ENCODE measurements at places on chromosomes 5 and 9.

DNA sequence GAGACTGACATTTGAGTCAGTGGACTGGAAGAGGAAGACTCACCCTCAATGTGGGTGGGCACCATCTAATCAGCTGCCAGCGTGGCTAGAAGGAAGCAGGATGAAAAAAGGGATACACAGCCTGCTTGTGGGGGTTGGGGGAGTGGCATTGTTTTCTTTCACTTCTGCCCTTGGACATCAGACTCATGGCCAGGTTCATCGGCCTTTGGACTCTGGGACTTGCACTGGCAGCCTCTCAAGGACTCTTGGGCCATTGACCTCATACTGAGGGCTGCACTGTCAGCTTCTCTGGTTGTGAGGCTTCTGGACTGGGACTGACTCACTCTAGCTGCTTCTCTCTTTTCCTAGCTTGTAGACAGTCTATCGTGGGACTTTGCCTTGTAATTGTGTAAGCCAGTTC, 374.9 kb downstream of the TLE1 start:
- no peak for DNase-seq

DNA sequence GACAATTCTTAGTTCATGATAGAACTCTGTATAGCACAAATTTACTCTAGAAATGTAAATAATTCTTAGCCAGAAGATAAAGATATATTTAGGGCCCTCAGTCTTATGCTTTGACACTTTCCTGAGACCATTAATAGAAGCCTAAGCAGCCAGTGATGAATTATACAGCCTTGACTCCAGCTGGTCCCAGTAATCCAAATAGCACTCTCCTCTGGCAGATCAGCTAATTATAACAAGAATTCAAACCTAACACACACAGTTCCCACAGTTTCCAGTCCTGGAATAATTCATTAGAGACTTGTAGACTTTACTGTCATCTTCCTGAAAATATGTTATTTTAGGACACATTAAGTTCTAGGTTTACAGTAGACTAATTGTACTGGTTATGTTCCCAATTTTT, 50.4 kb downstream of the SHOC1 start:
- no peak for DNase-seq

DNA sequence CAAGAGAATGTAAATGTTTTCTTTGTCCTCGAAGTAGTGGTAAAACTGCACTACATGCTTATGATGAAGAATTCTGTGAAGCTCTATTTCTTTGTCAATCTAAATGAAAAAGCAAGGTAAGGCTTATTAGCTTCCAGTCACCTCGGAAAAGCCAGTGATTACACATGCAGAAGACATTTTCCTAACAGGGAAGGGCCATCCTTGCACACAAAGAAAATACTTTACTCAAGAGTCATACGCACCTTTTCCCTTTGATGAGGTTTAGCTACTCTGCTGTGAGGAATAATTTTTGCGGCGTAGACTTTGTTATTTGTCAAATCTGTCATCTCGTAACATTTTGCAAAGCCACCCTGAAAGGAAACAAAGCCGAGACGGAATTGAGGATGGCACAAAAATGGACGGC, 1.1 kb downstream of the PLK2 start:
- no peak for DNase-seq

DNA sequence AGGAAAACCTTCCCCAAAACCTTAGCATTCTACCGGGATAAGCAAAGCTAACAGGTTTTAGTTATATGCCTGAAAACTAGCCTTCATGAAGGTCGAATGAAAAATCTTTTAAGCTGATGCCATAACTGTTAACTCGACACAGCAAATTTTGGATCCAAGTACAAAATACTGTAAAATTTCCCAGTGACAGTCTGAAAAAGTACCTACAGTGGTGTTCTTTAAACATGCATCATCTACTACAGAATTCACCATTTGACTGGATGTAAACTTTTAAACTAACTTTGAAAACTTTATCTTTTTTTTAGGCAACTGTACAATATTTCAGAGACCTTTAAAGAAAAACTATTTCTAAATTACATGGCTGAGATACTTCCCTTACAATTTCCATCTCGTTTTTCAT, 791 bp downstream of the RAPGEF6 start:
- no peak for DNase-seq

- no peak for DNase-seq
Observed at GRCh38 chr9:134056483-134057306, 11.1 kb downstream of the BRD3 start.

GRCh38 chr5:43648499-43649124, 45.6 kb downstream of the NNT start:
- DNase-seq, result no peak

DNA sequence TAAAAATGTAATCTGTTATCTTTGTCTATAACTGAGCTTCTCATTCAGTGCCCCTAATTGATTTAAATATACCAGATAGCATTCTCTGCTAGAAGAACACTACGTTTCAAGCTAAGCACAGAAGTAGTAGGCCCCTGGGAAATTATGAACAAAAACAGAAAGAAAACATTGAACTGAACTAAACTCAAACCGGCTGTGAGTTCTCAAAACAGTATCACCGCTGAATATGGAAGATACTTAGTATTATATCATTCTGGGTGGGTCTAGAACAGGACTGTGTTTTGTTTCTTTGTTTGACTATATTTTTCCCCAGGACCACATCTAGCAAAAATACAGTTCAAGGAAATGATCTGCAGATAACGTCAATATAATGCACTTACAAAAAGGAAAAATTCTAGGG, 95.1 kb upstream of the HMHB1 start:
- no peak for DNase-seq
